ENCODE measurements at places on chromosomes 2 and 18. TPM values are rescaled to one million over a fixed set of nuclear protein-coding genes. Genes with fewer than 3 reads are reported as not detected.

The GALNT14 gene
- 2.1 TPM for total RNA-seq

The AAK1 gene
- 110 TPM for total RNA-seq

The PROKR1 gene
- not detected for total RNA-seq

The IFIH1 gene
- 70.5 TPM for total RNA-seq

GRCh38 chr2:182784777-182785176 lies 68.7 kb downstream of the DNAJC10 start:
- H3K27me3 ChIP-seq, result no peaks in the 10 kb centered on the region
- H3K4me3 ChIP-seq, result no peak overlapping the region
- no peaks in the 10 kb centered on the region for H3K36me3 ChIP-seq
- DNase-seq, result peak; percentile 25
- H3K27ac ChIP-seq, result no peak overlapping the region

DNA sequence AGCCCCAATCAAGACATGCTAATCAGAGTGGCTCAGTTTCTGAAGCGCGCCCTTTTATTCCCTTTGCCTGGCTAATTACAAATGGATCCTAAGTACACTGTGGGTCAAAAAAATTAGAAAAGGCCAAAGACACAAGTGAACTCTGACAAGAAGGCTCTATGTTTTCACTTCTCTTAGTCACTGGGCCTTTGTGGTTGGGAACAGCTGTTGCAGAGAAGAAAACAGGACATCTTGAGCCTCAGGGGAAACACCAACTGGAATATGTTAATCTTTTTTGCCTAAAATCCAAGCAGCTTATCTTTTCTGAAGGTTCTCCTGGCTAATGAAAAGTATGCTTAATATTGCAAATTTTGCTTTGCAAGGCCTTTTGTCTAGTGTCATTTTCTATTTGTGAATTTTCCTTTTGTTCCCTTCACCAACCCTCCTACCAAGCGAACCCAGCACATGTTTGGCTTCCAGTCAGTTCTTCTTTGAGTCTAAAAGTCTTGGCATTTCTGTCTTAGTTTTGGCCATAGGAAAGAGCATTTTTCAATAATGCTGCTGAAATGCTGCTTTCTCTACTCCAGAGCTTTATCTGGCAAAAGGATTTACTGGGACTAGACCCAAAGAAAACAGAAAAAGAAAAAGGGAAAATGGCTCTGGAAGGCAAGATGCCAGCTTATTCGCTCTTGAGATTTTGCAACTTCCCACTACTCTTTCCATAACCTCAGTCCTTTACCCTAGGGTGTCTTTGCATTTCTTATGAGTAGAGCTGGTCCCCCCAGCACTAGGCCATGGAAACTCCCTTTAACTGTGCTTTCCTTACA lies 440.2 kb upstream of the ST6GAL2 start:
- DNase-seq, result peak; percentile 47
- peaks cover 11% of the 10 kb centered on the region for H3K4me1 ChIP-seq
- no peaks in the 10 kb centered on the region for H3K27me3 ChIP-seq
- H3K36me3 ChIP-seq, result no peaks in the 10 kb centered on the region
- H3K27ac ChIP-seq, result no peak overlapping the region

DNA sequence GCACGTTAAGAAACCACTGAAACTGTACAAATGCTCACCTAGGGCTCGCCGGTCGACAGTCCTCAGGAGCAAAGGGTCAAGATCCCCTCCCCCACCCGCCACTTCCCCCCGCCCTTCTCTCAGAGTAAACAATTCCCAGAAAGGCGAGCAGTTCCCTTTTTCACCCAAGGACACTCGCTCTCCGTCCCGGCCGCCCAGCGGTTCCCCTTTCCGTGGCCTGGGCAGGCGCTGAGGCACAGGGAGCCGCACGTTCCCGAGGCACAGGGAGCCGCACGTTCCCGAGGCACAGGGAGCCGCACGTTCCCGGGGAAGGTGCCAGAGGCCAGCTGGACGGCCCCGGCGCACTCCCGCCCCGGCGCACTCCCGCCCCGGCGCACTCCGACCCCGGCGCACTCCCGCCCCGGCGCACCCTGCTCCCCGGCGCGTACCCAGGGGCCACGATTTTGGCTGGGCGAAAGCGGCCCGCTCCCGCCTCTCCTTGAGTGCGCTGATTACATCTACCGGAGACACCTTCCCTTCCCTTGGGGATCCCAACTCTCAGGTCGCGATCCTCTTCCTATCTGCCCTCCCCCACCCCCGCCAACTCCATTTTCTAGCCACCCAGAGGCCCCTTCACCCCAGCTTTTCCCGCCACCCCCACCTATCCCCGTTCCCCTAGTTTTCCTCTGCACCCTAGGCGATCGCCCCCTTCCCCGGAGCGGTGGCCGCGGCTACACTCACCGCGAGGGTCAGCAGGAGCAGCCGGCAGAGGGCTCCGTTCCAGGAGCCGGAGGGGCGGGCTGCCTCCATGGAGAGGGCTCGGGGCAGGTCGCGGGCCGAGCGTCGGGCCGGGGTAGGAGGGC lies 817 bp downstream of the DSC2 start:
- DNase-seq, result no peak
- peaks cover 7% of the 10 kb centered on the region for H3K27me3 ChIP-seq
- no peaks in the 10 kb centered on the region for H3K36me3 ChIP-seq
- no peak overlapping the region for H3K27ac ChIP-seq

- no peaks in the 10 kb centered on the region for H3K27me3 ChIP-seq
- peak; percentile 1 for DNase-seq
- no peaks in the 10 kb centered on the region for H3K4me1 ChIP-seq
- H3K27ac ChIP-seq, result no peak overlapping the region
- H3K36me3 ChIP-seq, result peaks cover 8% of the 10 kb centered on the region
These were observed 91.3 kb downstream of the NBEAL1 start for GRCh38 chr2:203105996-203106395.

DNA sequence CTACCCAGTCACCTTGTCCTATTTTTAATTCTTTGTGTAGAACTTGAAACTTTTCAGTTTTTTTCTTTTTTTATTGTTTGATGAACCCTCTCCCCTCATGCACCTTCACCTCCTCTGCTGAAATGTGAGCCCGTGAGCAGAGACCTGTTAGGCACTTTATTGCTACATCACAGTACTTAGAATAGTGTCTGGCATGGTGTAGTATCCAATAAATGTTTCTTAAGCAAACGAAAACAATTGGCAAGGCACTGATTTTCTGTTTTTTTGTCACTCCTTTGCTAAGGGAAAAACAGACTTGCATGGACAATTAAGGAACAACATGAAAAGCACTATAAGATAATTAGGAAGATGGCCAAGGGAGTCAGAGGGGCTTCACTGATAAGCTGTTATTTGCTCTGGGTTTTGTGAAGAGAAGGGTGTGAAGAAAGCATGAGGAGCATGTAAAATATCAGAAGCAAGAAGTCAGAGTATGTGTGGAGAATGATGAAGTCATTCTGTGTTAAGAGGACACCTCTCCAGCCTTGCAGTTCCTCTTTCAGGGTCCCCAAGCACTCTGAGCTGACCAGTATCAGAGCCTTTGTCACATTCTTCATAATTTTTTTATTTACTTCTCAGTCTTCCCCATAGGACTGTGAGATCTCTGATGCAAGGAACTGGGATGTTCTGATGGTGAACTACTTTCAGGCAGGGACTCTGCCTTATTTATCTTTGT lies 99.7 kb upstream of the CAVIN2 start:
- H3K4me3 ChIP-seq, result no peak overlapping the region
- H3K36me3 ChIP-seq, result no peaks in the 10 kb centered on the region
- H3K4me1 ChIP-seq, result peaks cover 3% of the 10 kb centered on the region

DNA sequence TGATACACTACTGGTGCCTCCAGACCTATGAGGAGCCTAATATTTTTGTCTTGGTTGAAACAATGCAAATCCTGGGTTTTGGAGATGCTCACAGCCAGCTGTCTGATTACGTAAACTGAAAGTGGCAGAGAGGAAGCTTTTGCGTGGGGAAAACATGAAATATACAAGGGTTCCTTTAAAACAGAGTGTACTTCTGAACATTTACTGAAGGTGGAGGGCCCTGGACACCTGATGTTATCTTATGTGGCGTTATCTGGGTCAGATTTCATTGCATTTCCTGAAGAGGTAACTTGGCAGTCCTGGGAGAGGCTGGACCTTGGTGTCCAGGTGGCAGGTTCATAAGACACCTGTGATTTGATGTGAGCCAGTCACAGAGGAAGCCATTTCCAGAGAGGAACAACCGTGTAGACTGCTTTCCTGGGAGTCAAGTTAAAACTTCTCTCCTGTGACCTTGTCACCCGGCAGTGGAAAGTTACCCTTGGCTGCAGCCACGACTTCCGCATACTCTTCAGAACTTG lies 105.0 kb downstream of the NEDD4L start:
- no peaks in the 10 kb centered on the region for H3K27me3 ChIP-seq
- H3K36me3 ChIP-seq, result no peaks in the 10 kb centered on the region
- no peak overlapping the region for H3K4me3 ChIP-seq
- H3K27ac ChIP-seq, result no peak overlapping the region

DNA sequence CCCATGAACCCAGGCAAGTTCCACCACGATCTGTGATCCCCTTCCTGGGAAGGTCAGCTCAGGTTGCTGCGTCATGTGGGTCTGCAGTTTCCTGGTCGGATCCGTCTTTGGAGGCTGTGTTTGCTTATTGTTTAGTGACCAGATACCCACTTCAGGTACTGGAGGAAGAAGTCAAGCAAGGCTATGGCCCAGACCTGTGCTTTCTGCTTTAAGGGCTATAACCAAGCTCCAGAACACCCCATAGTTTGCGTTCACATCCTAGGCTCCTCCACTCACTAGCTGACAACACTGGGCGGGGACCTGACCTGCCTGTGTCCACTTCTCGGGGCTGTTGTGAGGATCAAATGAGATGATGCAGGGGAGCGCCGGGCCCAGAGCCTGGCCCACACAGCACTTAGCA lies 44.0 kb downstream of the MAL start:
- peaks cover under 1% of the 10 kb centered on the region for H3K27me3 ChIP-seq
- no peak overlapping the region for H3K27ac ChIP-seq
- H3K4me3 ChIP-seq, result no peak overlapping the region
- no peaks in the 10 kb centered on the region for H3K36me3 ChIP-seq
- H3K4me1 ChIP-seq, result no peaks in the 10 kb centered on the region

GRCh38 chr2:17148407-17149145 lies 369.7 kb downstream of the RAD51AP2 start:
- no peaks in the 10 kb centered on the region for H3K27me3 ChIP-seq
- H3K4me3 ChIP-seq, result no peak overlapping the region
- DNase-seq, result no peak
- H3K4me1 ChIP-seq, result no peaks in the 10 kb centered on the region
- no peak overlapping the region for H3K27ac ChIP-seq

DNA sequence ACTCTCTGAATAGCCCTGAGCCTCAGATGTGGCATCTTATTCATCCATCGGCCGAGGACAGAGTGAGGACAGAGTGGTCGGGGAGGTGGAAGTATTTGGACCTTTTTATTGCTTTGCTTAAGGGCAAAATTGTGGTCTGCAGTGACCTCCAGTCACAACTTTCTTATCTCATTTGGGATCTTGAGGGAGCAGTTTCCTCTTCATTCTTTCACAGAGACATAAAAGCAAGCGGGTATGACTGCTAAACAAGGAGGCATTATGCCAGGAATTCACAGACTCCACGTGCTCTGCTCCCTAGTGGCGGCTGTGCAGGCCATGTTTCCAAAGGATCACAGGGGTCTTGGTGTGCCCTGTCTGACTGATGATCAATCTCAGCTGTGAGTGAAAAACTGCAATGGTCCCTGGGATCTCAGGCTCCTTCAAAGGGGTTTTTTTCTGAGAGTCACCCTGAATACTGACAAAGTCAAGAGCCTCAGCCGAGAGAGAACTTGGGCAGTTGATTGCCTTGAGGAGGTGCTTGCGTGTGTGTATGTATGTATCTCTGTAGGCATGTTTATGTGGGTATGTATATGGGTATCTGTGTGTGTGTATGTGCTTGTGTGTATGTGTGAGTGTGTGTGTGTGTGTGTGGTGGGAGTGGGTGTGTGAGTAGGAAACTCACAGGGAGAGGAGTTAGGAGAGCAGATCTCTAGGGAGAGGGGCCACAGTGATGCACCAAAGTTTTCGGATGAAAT lies 47.7 kb downstream of the RAPGEF4 start:
- H3K27ac ChIP-seq, result peak overlapping the region; percentile 34
- H3K4me1 ChIP-seq, result peaks cover 17% of the 10 kb centered on the region
- no peaks in the 10 kb centered on the region for H3K36me3 ChIP-seq
- H3K27me3 ChIP-seq, result no peaks in the 10 kb centered on the region
- no peak overlapping the region for H3K4me3 ChIP-seq

DNA sequence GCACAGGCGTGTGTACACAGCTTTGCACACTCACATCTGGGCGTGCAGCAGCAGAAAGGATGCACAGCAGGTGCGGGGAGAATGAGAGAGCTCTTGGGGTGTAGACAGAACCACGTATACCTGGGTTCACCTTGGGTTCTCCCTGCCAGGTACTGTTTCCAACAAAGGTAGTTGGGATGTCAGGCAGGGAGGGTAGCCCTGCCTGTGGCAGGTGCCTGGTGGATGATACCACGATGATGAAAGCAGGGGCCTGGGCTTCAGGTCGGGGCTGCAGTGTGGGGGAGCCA lies 6.5 kb upstream of the ARID5A start:
- no peak overlapping the region for H3K4me3 ChIP-seq
- peaks cover 42% of the 10 kb centered on the region for H3K4me1 ChIP-seq
- no peaks in the 10 kb centered on the region for H3K36me3 ChIP-seq
- H3K27ac ChIP-seq, result no peak overlapping the region
- no peak for DNase-seq
- no peaks in the 10 kb centered on the region for H3K27me3 ChIP-seq
